ENCODE measurements at places on chromosomes 7 and 10.

DNA sequence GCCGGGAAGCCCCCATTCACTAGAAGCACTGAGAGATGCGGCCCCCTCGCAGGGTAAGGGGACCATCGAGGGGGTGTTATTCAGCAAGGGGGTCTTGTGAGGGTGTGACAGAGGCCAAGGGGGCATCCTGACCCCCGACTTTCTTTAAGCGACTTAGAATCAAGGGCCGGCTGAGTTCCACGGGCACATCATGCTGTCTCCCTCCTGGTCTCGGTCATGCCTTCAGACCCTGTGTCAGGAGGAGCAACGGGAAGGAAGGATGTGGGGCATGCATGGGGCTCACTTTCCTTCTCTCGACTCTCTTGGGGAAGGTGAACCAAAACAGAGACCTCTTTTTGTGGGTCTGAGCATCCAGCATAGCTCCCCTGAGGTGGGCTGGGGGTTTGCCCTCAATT is 2.5 kb downstream of the ACSL5 start:
- DNase-seq, result no peak

DNA sequence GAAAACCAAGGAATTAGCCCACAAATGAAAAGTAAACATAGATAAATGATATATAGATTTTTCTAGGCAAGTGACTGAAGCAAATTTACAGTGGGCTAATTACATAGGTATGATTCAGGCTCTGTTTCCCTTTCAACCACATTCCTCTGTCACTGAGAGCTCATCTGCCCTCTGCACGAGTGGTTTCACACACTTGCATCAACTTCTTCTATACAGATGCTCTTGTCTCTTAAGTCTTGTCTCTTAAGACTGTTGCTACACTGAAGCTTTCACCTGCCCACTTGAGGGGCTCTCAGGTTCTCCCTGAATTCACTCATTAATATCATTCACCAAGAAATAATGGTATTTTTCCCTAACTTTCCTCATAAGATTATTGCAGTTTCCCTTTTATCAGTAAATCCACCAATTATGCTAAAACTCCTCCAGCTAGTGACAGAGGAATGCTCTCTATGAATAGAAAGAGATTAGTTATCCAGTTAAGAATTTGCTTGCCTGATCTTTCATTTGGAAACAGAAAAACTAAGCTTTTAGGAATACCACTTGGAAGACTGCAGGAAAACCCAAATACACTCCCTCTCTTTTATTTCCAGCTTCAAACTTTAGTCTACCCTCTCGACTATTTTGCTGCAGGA is 95.7 kb downstream of the ELAPOR2 start:
- no peak for DNase-seq

DNA sequence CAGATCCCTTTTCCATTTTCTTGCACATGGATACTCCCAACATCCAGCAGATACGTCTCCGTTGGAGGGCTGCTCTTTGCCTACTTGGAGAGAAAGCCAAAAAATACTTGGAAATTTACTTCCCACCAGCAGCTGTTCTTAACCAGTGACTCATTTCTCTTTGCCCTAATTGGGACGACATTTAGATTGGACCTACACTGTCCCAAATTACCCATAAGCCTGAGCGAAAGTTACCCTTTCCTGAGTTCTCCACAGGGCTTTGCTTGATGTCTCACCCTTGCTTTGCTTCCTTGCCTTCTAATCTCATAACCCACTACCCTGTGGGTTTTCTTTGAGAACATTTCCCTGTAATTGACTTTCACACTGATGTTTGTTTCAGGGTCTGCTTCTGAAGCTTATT is 48.1 kb downstream of the SAMD8 start:
- no peak for DNase-seq

GRCh38 chr10:69348816-69349541 is 67.7 kb downstream of the TACR2 start:
- peak; percentile 88 for DNase-seq
